ENCODE measurements at places on chromosomes 3 and 15.

DNA sequence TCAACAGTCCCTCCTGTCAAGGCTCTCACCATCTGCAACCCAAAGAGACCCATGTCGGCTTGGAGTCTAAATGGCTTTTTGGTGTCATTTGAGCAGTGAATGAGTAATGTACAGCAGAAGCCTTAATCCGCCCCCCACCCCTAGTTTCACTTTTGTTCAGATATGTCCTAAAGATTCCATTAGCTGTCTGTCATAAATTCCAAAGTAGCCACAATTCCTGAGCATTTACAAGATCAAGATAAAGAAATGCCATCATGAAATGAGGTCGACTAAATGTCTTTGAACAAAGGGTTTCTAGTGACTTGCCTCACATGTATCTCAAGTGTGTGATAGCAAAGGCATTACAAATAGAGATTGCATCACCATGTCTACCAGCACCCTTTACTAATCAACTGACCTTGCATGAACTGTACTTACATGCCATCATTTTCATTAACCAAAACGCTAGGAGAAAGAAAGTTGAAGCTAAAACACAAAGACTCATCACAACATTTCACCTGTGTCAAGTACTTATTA lies 123.8 kb upstream of the PHLDB2 start:
- no peak for DNase-seq

- DNase-seq, result no peak
Measured at GRCh38 chr3:61454006-61454585, 107.3 kb upstream of the PTPRG start.

DNA sequence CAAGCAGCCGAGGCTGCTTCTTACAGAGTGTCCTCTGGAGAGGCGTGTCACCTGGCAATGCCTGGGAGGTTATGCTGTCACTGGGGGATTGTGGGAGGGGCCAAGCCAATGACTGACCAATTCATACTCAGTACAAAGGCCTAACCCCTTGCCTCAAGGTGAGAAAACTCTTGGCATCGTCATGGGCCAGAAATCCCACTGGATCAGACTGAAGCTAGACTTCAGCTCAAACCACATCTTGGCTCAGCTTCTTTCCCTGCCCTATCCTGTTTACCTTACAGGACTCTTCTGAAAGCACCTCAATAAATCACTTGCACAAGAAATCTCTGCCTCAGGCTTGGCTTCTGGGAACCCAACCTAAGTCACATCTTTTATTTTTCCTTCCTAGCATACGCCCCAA lies 9.5 kb downstream of the ANAPC13 start:
- DNase-seq, result no peak

- no peak for DNase-seq
Measured at GRCh38 chr3:47323431-47324277, 40.9 kb downstream of the KLHL18 start.

GRCh38 chr3:66593978-66594377 lies 93.2 kb upstream of the LRIG1 start:
- DNase-seq, result no peak

DNA sequence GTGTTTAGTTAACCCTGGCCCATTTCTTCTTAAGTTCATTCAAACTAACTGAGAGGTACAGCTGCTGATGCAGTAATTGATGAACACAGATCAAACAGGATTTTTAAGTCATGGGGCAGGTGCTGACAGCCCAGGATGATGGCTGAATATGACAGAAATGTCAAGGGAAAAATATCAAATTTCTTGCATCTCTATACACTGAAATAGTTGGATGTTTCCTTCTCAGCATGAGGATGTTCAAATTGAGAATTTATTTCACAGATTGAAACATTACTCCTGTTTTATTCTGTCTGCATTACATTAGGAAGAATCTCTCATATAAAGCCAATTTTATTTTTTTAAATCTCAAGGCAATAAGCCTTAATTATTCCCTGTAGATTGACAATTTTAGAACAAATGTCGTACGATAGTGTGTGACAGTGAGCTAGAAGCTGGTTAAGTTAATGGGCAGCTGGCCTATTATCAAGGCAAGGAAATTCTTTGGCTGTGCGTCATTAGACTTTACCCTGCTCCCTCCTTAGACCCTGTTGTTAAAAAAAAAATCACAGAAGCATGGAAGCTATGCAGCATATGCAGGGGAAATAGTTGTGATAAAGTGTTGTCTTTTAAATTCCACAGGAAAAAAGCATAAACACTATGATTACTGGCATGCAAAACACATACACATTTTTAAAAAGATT lies 183.8 kb upstream of the KCNMB2 start:
- no peak for DNase-seq
